ENCODE measurements at places on chromosomes 6 and 20.

- no peak for DNase-seq
Measured at GRCh38 chr20:63645218-63645617, 8.0 kb downstream of the STMN3 start.

- DNase-seq = no peak
Measured at GRCh38 chr6:80690551-80691131, 584.2 kb downstream of the BCKDHB start.

- DNase-seq = no peak
Measured at GRCh38 chr20:62481425-62482145, 5.8 kb upstream of the GATA5 start.

- DNase-seq = no peak
Measured at GRCh38 chr6:148035806-148036390, 306.7 kb upstream of the SASH1 start.

DNA sequence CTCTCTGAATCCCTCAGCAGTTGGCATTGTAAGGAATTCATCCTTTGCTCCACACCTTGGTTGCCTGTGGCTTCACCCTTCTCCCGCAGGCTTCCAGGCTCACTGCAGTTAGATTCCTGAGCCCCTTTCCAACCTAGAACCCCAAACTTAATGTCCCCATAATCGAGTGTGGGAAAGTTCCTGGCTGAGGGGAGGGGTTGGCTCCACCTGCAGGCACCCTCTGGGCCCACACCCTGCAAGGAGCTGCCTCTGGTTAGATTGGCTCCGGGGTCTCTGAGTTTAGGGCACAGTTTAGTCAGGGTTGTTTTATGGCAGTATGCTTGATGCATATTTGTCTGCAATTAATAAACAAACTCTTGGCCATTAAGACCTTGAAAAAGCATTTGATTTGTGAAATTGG, 63.4 kb downstream of the MTHFD1L start:
- DNase-seq = no peak

- DNase-seq = no peak
Measured at GRCh38 chr6:165811512-165811911, 148.5 kb upstream of the PDE10A start.

DNA sequence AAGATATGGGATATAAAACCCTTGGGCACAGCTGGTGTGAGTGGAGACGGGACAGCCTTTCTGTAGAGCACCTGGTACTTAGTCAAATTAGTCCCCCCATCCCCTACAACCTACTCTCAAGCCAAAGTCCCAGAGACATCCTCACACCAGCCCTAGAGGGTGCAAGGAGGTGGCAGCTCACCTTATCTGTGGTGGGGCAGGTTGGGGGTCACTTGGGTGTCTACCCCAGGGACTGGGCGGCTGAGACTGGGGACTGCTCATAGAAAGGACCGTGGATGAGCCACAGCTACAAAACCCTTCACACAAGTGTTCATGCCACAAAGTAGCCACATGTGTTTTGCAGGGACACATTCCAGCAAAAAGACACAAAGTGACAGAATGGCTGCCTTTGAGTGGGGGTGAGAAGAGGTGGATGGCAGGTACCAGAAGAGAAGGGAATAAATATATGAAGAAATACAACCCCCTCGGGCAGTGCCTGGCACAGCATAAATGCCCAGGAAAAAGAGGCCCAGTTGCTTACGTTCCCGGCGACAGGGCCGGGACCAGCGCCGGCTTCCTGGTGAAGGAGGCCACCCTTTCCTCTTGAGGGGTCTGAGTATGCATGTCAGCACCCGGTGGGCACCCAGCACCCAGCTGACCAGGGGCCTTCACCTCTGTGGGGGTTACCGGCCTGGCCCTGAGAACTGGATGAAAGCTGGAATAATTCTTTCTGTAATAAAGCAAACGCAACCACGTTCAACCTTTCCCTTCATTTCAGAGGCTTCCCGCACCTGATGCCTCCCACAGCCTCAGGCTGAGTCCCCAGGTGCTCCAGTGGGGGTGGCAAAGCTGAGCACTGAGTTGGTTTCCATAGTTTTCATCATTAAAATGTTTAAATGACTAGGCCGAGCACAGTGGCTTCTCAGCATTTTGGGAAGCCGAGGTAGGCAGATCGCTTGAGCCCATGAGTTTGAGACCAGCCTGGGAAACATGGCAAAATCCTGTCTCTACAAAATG, 14.4 kb upstream of the CEBPB start:
- DNase-seq = no peak
